ENCODE measurements at places on chromosomes 1 and 21. TPM values are rescaled to one million over a fixed set of nuclear protein-coding genes. Genes with fewer than 3 reads are reported as not detected.

DNA sequence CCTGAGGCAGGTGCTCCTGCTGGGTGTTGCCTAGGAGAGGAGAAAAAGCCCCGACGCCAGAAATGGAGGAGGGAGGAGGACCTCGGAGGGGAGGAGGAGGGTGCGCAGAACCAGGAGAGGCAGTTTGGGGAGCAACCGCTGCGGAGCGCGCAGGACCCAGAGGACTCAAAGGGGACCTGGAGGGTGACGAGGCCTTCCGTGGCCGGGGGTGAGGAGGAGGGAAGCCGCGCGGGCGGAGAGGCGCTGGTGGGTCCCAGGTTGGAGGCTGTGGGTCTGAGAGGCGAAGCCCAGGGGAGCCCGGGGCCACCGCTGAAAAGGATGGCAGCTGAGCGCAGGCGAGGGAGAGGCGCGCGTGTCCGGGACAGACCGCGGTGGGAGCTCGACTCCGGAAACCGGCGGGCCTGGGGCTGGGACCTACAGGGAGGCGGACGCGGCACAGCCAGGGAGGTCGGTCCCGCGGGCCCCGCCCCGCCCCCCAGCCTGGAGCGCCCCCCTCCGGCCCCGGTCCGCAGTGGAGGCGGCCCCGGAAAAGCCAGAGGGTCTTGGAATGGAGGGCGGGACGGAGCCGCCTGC lies 15.1 kb downstream of the RNF223 start:
- DNase-seq: no peak
- peak overlapping the region; percentile 65 for H3K4me3 ChIP-seq
- peaks cover 2% of the 10 kb centered on the region for H3K36me3 ChIP-seq
- peaks cover 24% of the 10 kb centered on the region for H3K27me3 ChIP-seq
- no peaks in the 10 kb centered on the region for H3K4me1 ChIP-seq
- H3K27ac ChIP-seq: no peak overlapping the region

- H3K27me3 ChIP-seq: no peaks in the 10 kb centered on the region
- H3K36me3 ChIP-seq: no peaks in the 10 kb centered on the region
- H3K4me3 ChIP-seq: no peak overlapping the region
These were observed 56.8 kb downstream of the SLC30A10 start for GRCh38 chr1:219871427-219872057.

DNA sequence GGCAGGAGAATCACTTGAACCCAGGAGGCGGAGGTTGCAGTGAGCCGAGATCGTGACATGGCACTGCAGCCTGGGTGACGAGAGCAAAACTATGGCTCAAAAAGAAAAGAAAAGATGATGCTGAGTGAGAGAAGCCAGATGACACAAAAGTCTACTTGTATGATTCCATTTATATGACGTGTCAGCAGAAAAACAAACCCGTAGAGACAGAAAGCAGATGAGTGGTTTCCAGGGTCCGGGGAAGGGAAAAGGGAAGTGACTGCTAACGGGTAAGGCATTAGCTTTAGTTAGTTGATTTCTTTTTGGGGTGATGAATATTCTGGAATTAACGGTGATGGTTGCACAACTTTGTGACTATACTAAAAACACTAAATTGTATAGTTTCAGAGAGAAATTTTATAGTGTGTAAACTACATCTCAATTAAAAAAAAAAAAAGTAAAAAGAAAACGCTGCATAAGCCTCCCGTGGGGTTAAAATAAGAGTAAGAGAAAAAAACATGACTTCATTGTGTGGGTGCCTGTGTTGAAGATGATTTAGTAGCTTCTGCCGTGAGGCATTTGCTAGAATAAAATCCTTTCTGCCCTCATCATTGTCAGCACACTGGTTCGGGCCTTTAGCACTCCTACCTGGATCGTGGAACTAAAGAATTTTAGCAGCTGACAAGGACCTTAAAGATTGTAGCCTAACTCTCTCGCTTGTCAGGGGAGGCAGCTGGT lies 24.7 kb upstream of the ATP5PO start:
- H3K27ac ChIP-seq: peak overlapping the region; percentile 72
- H3K36me3 ChIP-seq: no peaks in the 10 kb centered on the region
- H3K4me3 ChIP-seq: no peak overlapping the region
- H3K27me3 ChIP-seq: no peaks in the 10 kb centered on the region

- H3K36me3 ChIP-seq: no peaks in the 10 kb centered on the region
- DNase-seq: no peak
- no peaks in the 10 kb centered on the region for H3K27me3 ChIP-seq
These were observed 105.5 kb downstream of the RPE65 start for GRCh38 chr1:68344208-68344607.

DNA sequence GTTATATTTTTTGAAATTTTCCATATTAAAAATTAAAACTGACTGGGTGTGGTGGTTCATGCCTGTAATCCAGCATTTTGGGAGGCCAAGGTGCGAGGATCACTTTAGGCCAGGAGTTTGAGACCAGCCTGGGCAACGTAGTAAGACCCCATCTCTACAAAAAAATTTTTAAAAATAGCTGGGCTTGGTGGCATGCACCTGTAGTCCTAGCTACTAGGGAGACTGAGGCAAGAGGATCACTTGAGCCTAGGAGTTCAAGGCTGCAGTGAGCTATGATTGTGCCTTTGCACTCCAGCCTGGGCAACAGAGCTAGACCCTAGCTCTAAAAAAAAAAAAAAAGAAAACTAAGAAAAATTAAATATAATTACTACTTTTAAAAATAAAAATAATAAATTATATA lies 4.5 kb upstream of the SVBP start:
- H3K36me3 ChIP-seq: no peaks in the 10 kb centered on the region
- H3K27me3 ChIP-seq: no peaks in the 10 kb centered on the region
- peaks cover 12% of the 10 kb centered on the region for H3K4me1 ChIP-seq
- no peak overlapping the region for H3K27ac ChIP-seq
- H3K4me3 ChIP-seq: no peak overlapping the region

GRCh38 chr1:119768778-119769177 lies at the start of gene HMGCS2:
TSS of gene HMGCS2 (minus strand) at chr1:119768905. CDS start at chr1:119768844, 61 bp downstream.
- H3K27ac ChIP-seq: no peak within 1 kb of the TSS
- DNase-seq: no peak
- H3K4me3 ChIP-seq: no peak within 1 kb of the TSS
- H3K27me3 ChIP-seq: no peaks in the 10 kb centered on the region
- H3K4me1 ChIP-seq: peaks cover 7% of the 10 kb centered on the region

DNA sequence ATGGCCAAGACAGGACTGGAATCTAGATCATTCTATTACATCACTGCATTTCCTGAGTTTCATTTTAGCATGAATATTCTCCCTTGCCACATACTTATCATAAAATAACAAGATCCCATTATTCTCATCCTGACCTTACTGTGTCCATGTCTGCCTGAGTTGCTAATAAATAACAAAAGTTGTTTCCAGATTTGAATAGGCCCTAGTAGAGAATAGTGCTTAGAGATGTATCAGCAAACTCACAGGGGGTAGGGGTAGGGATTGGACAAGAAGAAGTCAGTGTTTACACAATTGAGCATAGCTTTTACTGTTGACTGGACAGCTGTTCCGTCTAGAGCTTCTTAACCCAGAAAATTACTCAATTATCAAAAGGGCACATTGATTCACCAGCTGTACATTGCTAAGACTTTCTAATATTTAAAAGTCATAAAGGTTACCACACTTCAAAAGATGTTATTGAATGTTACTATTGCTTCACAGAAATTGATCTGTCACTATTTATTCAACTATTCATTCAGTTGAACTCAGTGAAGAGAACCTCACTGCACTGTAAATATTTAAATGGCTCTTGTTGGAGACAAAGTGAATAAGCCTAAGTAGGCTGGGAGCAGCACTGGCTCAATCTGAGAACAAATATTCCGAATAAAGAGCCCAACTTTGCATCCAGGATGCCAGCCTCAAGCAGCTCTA lies 121.9 kb downstream of the NRIP1 start:
- H3K36me3 ChIP-seq: no peaks in the 10 kb centered on the region
- H3K4me3 ChIP-seq: no peak overlapping the region

DNA sequence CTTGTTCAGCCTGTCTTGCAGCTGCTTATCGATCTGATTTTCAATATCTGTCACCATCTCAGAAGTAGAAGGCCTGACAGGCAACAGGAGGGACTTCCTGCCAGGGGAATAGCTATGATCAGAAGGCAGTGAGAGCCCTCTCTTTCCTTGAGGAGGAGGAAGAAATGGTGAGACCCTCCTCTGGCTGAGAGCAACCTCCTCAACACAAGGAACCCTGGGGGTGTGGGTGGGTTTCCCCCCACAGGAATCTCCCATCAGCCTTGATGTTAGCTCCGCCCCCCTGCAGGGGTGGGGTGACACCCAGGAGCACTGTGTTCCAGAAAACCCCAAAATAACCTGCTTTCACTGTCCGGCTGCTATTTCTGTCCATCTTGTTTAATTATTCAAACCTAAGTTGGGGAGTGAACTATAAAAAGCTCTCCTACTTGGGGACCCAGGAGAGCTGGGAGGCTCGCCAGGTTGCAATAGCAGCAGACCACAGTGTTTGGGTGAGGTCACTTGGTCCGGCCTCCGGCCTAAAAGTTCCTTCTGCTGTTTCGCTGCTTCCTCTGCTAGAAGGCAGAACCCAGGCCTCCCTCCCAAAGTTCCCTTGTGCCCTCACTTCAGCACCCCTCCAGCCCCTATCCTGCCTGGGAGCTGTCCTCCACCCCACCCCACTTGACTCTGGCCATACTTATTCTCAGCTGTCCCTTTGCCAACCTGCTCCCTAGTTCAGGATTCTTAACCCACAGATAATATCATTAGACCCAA lies 7.8 kb upstream of the MEF2D start:
- H3K27ac ChIP-seq: peak overlapping the region; percentile 98
- H3K27me3 ChIP-seq: no peaks in the 10 kb centered on the region
- DNase-seq: peak; percentile 84

Gene RAB7B
- total RNA-seq: 1.0 TPM

Gene PROK1
- 2.1 TPM for total RNA-seq

Gene ARTN
- total RNA-seq: 0.14 TPM

Gene COL6A1
- 355 TPM for total RNA-seq

Gene SERINC2
- total RNA-seq: 1.8 TPM

Gene ALG14
- total RNA-seq: 0.56 TPM
